Spleen (tissue), 13 donors: ENCODE measurements at places on chromosomes 3 and 15.
A peak's percentile ranks its signal among the peaks of the same experiment; 100 is the strongest.

- H3K27me3 ChIP-seq: no peaks in the 10 kb centered on the region
- H3K4me3 ChIP-seq: no peak overlapping the region
- DNase-seq: peak; percentile 67
- H3K36me3 ChIP-seq: no peaks in the 10 kb centered on the region
- H3K4me1 ChIP-seq: peaks cover 23% of the 10 kb centered on the region
Measured at GRCh38 chr3:123329636-123330340, 119.1 kb downstream of the ADCY5 start.

- no peaks in the 10 kb centered on the region for H3K36me3 ChIP-seq
- DNase-seq: no peak
- peaks cover 20% of the 10 kb centered on the region for H3K4me1 ChIP-seq
- H3K27ac ChIP-seq: no peak overlapping the region
- H3K27me3 ChIP-seq: peaks cover 46% of the 10 kb centered on the region
Measured at GRCh38 chr3:197031315-197032285, 2.0 kb upstream of the MELTF start.

GRCh38 chr3:71997066-71997653, 212.2 kb upstream of the PROK2 start:
- H3K36me3 ChIP-seq: no peaks in the 10 kb centered on the region
- no peaks in the 10 kb centered on the region for H3K4me1 ChIP-seq
- no peak for DNase-seq

DNA sequence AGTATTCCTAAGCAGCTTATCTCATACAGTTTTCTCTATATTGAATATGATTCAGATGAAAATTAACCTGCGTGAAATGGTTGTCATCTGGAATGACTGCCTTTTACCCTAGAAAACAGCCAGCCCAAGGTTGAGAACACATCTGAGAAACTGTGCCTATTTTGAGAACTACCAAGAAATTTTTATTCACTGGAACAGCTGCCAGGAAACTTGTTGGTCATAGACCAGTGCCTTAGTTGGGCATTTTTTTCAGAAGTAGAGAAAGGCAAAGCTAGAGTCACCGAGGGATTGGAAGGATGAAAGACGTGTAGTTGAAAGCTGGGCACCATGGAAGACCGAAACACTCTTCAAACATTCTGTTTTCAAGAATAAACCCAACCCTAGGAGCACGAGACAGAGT, 277.1 kb downstream of the LPP start:
- peaks cover 21% of the 10 kb centered on the region for H3K4me1 ChIP-seq
- H3K27me3 ChIP-seq: no peaks in the 10 kb centered on the region
- no peak overlapping the region for H3K4me3 ChIP-seq
- DNase-seq: no peak
- no peak overlapping the region for H3K27ac ChIP-seq
- no peaks in the 10 kb centered on the region for H3K36me3 ChIP-seq

- H3K36me3 ChIP-seq: no peaks in the 10 kb centered on the region
- peaks cover 27% of the 10 kb centered on the region for H3K4me1 ChIP-seq
- H3K27me3 ChIP-seq: no peaks in the 10 kb centered on the region
- H3K27ac ChIP-seq: no peak overlapping the region
- H3K4me3 ChIP-seq: no peak overlapping the region
- DNase-seq: no peak
Measured at GRCh38 chr3:67661089-67661488, 6.7 kb upstream of the SUCLG2 start.

GRCh38 chr3:13836658-13837587, 42.9 kb downstream of the WNT7A start:
- no peaks in the 10 kb centered on the region for H3K36me3 ChIP-seq
- peaks cover 14% of the 10 kb centered on the region for H3K4me1 ChIP-seq
- H3K27ac ChIP-seq: no peak overlapping the region

DNA sequence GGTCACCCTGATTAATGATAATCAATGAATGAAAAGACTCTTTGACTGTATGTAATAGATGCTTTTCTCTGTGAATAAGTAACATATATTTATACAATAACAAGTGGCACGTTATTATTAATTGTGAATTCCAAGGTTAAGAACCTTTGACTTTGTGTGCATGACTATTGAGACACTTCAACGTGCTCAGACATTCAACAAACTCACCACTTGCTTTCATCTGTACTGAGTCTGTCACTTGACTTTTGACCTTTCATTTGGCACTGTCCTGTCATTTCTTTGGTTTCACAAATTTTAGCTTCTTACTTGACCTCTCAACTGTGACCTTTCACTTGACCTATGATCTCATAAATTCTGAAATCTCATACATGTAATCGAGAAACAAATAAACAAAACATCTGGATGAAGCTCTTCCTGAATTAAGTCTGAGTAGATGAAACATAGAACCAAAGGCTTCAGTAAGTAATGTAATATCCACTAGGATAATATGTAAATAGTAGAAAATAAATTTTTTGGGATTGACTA, 426.8 kb downstream of the MECOM start:
- DNase-seq: no peak
- H3K4me3 ChIP-seq: no peak overlapping the region
- peaks cover 4% of the 10 kb centered on the region for H3K4me1 ChIP-seq
- no peak overlapping the region for H3K27ac ChIP-seq
- no peaks in the 10 kb centered on the region for H3K36me3 ChIP-seq
- H3K27me3 ChIP-seq: no peaks in the 10 kb centered on the region

GRCh38 chr3:1191026-1191425, 98.2 kb downstream of the CNTN6 start:
- no peaks in the 10 kb centered on the region for H3K27me3 ChIP-seq
- H3K27ac ChIP-seq: no peak overlapping the region
- no peak for DNase-seq
- no peaks in the 10 kb centered on the region for H3K36me3 ChIP-seq
- no peak overlapping the region for H3K4me3 ChIP-seq

- peak overlapping the region; percentile 94 for H3K27ac ChIP-seq
- H3K36me3 ChIP-seq: no peaks in the 10 kb centered on the region
- peaks cover 78% of the 10 kb centered on the region for H3K4me1 ChIP-seq
- no peaks in the 10 kb centered on the region for H3K27me3 ChIP-seq
- H3K4me3 ChIP-seq: peak overlapping the region; percentile 82
Measured at GRCh38 chr15:74784426-74785193, 2.7 kb downstream of the CSK start.

DNA sequence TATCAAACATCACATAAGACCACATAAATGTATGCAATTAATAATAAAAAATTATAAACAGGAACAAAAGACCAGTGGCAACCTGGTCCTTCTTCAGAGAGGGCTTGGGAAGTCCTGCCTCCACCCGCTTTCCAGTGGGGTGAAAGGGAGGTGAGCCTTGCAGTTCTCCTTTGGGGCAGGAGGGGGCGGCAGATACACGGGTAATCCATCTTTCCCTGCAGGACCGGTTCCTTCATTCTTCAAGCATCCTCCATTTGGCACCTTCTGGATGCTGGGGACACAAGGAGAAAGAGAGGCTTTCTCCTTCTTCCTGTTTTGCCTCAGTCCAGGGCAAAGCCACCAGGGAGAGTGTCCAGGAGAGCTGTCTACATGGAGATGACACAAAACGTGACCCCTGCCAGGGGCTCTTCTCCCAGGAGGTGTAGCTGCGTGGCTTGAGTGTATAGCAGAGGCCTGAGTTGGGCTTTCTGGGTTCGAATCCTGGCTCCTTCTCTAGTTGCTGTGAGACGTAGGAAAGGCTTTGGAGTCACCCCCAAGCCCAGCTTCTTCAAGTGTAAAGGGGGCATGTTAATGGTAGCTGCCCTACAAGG, 23.2 kb downstream of the RPLP1 start:
- H3K4me3 ChIP-seq: no peak overlapping the region
- no peaks in the 10 kb centered on the region for H3K36me3 ChIP-seq
- no peak overlapping the region for H3K27ac ChIP-seq
- peaks cover 4% of the 10 kb centered on the region for H3K4me1 ChIP-seq
- no peaks in the 10 kb centered on the region for H3K27me3 ChIP-seq

GRCh38 chr3:74267588-74268184, 346.8 kb downstream of the CNTN3 start:
- no peak overlapping the region for H3K27ac ChIP-seq
- H3K4me3 ChIP-seq: no peak overlapping the region
- H3K36me3 ChIP-seq: no peaks in the 10 kb centered on the region
- H3K4me1 ChIP-seq: no peaks in the 10 kb centered on the region
- no peak for DNase-seq

- H3K27me3 ChIP-seq: no peaks in the 10 kb centered on the region
- H3K36me3 ChIP-seq: peaks cover 64% of the 10 kb centered on the region
- H3K27ac ChIP-seq: no peak overlapping the region
- H3K4me1 ChIP-seq: peaks cover 12% of the 10 kb centered on the region
Measured at GRCh38 chr3:44468572-44469520, 8.6 kb downstream of the ZNF445 start.

- DNase-seq: no peak
Measured at GRCh38 chr15:70768257-70768883, 5.0 kb upstream of the UACA start.

GRCh38 chr3:56308471-56308870, 159.8 kb downstream of the ERC2 start:
- no peak overlapping the region for H3K4me3 ChIP-seq
- DNase-seq: no peak
- no peaks in the 10 kb centered on the region for H3K4me1 ChIP-seq
- no peaks in the 10 kb centered on the region for H3K27me3 ChIP-seq
- no peak overlapping the region for H3K27ac ChIP-seq

GRCh38 chr15:68957696-68958095, 27.4 kb downstream of the SPESP1 start:
- H3K4me1 ChIP-seq: no peaks in the 10 kb centered on the region
- no peak overlapping the region for H3K27ac ChIP-seq
- no peak for DNase-seq

DNA sequence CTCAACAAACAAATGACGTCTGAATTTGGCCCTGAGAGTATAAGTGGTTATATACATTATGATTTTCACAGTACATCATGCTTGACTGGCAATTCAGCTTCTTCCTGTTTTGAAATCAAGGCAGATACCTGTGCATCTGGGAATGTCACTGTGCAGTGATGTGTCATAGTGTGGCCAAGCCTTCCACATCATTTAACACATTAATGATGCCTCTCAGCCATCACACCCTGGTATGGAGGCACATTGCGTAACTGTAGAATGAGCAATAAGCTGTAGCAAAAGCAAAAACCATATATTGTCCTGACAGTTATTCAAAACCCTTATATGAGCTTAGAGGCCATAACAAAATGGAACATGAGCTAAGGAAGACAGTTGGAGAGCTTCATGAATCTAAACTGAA, 246.0 kb downstream of the EPHA3 start:
- no peak for DNase-seq
- no peaks in the 10 kb centered on the region for H3K4me1 ChIP-seq
- H3K27me3 ChIP-seq: no peaks in the 10 kb centered on the region
- H3K27ac ChIP-seq: no peak overlapping the region

- H3K36me3 ChIP-seq: no peaks in the 10 kb centered on the region
- H3K4me1 ChIP-seq: peaks cover 33% of the 10 kb centered on the region
- peak overlapping the region; percentile 30 for H3K4me3 ChIP-seq
- no peak for DNase-seq
- H3K27me3 ChIP-seq: peaks cover 18% of the 10 kb centered on the region
- peak overlapping the region; percentile 69 for H3K27ac ChIP-seq
Measured at GRCh38 chr3:54121414-54122323, 683 bp upstream of the CACNA2D3 start.

DNA sequence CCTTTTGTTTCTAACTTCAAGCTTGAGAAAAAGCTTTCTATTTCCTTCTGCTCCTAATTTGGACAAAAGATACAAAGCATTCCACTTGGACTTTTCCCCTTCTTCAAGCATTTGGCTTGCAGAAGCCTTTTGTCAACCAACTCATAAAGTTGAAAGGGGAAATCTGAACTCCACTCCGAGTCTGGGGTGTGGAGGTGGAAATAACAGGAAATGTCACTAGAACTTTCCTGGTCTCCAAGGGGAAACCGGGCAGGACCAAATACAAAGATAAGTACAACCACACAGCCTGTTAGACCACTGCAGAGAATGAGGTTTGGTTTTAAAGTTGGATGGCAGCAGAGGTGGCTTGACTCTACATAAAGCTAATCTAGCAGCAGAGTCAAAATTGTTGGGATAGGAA, 4.2 kb upstream of the C3orf80 start:
- no peak overlapping the region for H3K27ac ChIP-seq
- H3K4me3 ChIP-seq: no peak overlapping the region
- H3K27me3 ChIP-seq: peaks cover 36% of the 10 kb centered on the region
- peaks cover 20% of the 10 kb centered on the region for H3K4me1 ChIP-seq

DNA sequence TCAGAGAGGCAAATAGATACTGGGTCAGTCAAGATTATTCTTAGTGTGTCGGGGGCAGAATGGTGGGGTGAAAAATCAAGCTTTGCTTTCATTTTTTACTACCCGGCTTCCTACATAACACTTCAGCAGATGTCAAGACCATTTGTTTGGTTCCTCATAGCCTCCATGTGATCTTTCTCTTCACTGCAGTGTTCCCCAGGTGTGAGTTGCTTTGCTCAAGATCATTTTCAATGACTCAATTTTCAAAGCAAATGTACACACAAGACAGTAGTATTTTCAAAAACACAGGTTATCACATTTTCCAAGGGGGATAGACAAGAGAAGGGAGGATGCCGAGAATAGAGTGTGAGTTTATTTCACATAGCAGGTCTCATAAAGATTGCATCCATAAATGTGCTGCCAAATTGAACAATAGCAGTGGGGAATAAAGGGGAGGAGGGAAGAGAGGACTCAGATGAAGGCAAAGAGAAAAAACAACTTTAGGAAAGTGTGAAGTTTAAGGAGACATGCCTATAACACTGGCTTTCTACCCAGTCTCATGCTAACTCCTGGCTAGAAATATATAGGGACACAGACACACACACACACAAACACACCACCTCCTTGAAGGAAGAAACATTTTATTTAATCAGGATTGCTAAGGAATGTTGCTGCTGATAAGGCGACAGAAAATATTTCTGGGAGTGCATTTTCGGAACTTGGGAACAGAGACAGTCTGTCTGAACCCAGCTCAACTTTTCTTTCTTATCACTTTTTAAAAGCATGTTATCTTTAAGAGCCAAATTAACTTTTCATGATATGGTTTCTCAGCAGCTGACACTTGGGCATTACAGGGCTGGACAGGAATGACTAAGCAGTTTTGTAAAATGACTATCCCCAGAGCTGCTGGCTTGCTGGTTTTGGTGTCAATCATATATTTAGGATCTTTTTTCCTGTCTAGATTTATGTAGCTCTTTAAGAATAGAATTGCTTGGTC, 402.4 kb downstream of the RBMS3 start:
- no peaks in the 10 kb centered on the region for H3K36me3 ChIP-seq
- no peaks in the 10 kb centered on the region for H3K27me3 ChIP-seq
- no peak for DNase-seq
- H3K4me3 ChIP-seq: no peak overlapping the region
- H3K27ac ChIP-seq: peak overlapping the region; percentile 10

GRCh38 chr3:120177151-120177550, 82.9 kb upstream of the GSK3B start:
- H3K36me3 ChIP-seq: no peaks in the 10 kb centered on the region
- no peak overlapping the region for H3K27ac ChIP-seq
- H3K4me3 ChIP-seq: no peak overlapping the region
- H3K27me3 ChIP-seq: no peaks in the 10 kb centered on the region
- no peak for DNase-seq
